Cerebellar nuclear complex (tissue), 1 donor: ENCODE measurements at places on chromosomes 13 and 19.

DNA sequence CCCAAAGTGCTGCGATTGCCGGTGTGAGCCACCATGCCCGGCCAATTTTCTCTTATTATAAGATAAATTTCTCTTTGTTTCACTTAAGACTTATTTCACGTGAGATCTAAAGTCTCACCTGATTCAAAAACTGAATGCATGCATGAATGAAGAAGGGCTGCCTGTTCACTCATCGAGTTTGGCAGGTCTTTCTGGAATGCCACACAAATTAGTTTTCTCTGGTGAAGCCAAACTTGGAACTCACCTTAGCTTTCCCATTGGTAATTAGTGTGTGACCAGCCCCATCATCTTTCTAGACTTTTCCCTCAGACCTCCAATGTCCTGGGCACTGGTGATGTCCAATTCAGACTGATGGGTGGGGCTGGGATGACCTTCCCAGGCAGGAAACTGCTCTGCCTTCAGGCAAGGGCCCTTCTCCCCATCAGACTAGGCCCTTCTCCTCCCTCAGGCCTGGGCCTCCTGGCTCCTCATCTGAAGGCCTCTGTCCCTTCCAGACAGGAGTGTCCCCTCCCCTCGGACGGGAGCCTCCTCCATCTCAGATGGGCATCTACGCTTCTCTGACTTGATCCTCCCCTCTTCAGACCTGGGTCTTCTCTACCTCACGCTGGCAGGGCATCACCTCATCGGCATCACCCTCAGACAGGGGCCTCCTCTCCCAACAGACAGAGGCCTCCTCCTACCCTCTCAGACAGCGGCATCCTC is 14.4 kb downstream of the C3 start:
- DNase-seq: no peak

GRCh38 chr13:36858290-36858689 is 39.3 kb downstream of the RFXAP start:
- no peak for DNase-seq

- peak; percentile 18 for DNase-seq
These were observed 45.2 kb upstream of the GPI start for GRCh38 chr19:34319785-34320184.

DNA sequence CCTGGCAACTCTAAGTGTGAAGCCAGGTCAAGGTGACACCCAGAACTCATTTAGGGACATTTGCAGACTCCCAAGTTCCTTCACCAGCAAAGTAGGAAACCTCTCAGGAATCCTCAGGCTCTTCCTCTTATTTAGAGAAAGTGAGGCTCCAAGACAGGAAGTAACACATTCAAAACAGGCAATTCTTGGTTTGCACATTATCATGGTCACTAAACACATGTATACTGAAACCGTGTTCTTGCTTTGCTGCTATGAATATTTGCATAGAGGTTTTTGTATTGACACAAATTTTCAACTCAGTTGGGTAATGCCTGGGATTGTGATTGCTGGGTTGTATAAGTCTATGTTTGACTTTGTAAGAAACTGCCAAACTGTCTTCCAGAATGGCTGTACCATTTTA is 13.2 kb upstream of the URI1 start:
- no peak for DNase-seq

GRCh38 chr13:80339912-80340650 is 845 bp downstream of the SPRY2 start:
- DNase-seq: no peak

DNA sequence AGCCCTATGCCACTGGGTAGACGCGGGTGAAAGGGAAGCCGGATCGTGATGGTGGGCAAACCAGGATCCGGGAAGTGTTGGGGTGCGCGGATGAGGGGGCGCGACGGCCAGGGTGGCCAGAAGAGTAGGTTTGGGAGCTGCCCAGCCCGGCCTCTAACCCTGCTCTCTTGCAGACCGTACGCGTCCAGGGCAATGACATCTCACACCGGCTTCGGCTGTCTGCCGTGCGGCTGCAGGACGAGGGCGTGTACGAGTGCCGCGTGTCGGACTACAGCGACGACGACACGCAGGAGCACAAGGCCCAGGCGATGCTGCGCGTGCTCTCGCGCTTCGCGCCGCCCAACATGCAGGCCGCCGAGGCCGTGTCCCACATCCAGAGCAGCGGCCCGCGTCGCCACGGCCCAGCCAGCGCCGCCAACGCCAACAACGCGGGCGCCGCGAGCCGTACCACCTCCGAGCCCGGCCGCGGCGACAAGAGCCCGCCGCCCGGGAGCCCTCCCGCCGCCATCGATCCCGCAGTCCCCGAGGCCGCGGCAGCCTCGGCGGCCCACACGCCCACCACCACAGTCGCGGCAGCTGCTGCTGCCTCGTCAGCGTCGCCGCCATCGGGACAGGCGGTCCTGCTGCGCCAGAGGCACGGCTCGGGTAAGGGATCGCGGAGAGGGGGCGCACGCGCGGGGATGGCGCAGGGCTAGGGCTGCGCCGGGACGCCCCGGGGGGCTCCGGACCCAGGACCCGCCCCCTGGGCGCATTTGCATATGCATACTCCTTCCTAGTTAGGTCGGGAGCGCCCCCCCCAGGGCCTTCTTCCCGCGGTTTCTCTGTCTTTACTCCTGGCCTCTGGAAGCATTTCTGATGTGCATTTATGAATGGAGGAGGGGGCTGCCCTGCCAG is 4.1 kb downstream of the VSTM2B start:
- no peak for DNase-seq

GRCh38 chr19:15863272-15863671 is 34.6 kb downstream of the CYP4F2 start:
- no peak for DNase-seq

- DNase-seq: no peak
These were observed 22.6 kb downstream of the ZSWIM4 start for GRCh38 chr19:13817615-13818371.

GRCh38 chr13:76213423-76213904 is 577.3 kb downstream of the LMO7 start:
- DNase-seq: no peak

GRCh38 chr13:76053181-76053580 is 417.1 kb downstream of the LMO7 start:
- DNase-seq: no peak

DNA sequence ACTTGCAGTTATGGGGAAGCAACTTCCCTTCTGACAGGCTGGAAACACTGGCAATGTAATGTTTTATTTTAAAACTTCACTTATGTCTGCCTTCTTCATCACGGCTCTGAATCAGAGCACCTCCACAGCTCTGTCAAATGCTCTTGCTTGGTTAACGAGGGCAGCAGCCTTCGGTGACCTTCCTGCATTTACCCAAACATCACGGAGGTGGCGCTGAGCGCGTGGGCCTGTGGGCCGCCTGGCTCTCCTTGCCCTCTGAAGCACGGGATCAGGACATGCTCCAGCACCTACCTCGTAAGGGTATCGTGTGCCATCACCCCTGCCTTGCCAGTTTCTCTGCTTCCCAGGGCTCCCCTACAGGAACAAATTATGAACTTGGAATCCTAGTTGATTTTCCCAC is 310.0 kb downstream of the TEX29 start:
- DNase-seq: no peak

- DNase-seq: no peak
These were observed 8.5 kb downstream of the MLLT1 start for GRCh38 chr19:6271251-6271650.

- no peak for DNase-seq
These were observed 13.1 kb upstream of the WTIP start for GRCh38 chr19:34468409-34468808.

GRCh38 chr13:71355010-71355409 is 512.0 kb downstream of the DACH1 start:
- DNase-seq: no peak

GRCh38 chr13:59176775-59177174 is 987.0 kb downstream of the DIAPH3 start:
- DNase-seq: no peak

- DNase-seq: no peak
These were observed 111.7 kb downstream of the GNG7 start for GRCh38 chr19:2590630-2591399.

GRCh38 chr13:53197424-53197823 is 168.8 kb downstream of the OLFM4 start:
- no peak for DNase-seq

GRCh38 chr13:111115965-111116521 is 933 bp downstream of the ARHGEF7 start:
- no peak for DNase-seq

- no peak for DNase-seq
These were observed 8.0 kb upstream of the SOX1 start for GRCh38 chr13:112058941-112059340.

GRCh38 chr13:58500938-58501337 is 869.4 kb downstream of the PCDH17 start:
- DNase-seq: no peak

GRCh38 chr13:73058432-73058735 is 421 bp upstream of the KLF5 start:
- no peak for DNase-seq

DNA sequence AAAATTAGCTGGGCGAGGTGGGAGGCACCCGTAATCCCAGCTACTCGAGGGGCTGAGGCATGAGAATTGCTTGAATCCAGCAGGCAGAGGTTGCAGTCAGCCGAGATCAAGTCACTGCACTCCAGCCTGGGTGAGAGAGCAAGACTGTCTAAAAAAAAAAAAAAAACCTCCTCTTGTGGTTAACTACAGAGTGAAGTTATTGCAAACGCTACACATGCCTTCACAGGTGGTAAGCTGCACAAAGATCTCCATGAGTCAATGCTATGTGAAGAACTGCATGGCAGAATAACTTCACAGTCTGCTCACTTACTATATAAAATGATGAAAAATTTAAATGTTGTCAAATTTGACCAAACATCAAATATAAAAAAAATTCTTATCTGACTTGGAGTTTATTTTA is 436.8 kb downstream of the FGF14 start:
- DNase-seq: no peak

DNA sequence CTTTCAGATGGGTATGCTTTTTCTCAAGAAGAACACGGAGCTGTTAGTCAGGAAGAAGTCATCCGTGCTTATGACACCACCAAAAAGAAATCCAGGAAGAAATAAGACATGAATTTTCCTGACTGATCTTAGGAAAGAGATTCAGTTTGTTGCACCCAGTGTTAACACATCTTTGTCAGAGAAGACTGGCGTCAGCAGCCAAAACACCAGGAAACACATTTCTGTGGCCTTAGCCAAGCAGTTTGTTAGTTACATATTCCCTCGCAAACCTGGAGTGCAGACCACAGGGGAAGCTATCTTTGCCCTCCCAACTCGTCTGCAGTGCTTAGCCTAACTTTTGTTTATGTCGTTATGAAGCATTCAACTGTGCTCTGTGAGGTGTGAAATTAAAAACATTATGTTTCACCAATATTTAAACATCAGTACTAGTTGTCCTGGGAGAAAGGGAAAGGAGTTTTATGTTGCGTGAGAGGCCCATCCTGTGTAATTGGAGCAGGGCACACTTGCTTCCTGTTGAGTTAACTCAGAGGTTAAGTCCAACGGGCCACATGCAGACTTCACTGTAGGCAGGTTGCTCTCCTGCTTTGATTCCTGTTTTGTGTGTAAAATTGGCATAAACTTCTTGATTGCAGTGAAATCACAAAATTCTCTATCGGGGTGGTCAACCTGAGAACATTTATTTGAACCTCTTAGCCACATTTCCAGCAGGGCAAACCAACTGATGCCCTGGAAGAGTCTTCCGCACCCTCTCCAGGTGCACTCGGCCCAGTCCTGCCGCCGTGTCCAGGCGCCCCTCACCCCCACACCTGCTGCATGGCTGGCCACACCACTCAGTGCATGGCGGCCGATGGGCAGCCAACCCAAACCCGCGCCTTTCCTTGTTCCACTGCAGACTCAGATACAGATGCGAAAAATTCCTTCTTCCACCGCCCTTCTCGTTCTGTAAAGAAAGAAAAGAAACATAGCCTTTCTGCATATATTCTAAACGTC is 31.6 kb downstream of the SHISA2 start:
- DNase-seq: no peak

GRCh38 chr19:12295191-12295590 is 508 bp upstream of the ZNF44 start:
- no peak for DNase-seq

- DNase-seq: no peak
These were observed 97.7 kb upstream of the IPO5 start for GRCh38 chr13:97855570-97856303.

- no peak for DNase-seq
These were observed 8.9 kb downstream of the RTBDN start for GRCh38 chr19:12825254-12826131.

GRCh38 chr19:13506471-13506820 is at the start of gene CACNA1A:
CACNA1A (minus strand) TSS chr19:13506479; CDS start chr19:13506224, 255 bp downstream.
- no peak for DNase-seq

- no peak for DNase-seq
These were observed 26.2 kb upstream of the LRCH1 start for GRCh38 chr13:46526740-46527139.

- no peak for DNase-seq
These were observed 61.9 kb downstream of the KDM4B start for GRCh38 chr19:5030822-5031221.

DNA sequence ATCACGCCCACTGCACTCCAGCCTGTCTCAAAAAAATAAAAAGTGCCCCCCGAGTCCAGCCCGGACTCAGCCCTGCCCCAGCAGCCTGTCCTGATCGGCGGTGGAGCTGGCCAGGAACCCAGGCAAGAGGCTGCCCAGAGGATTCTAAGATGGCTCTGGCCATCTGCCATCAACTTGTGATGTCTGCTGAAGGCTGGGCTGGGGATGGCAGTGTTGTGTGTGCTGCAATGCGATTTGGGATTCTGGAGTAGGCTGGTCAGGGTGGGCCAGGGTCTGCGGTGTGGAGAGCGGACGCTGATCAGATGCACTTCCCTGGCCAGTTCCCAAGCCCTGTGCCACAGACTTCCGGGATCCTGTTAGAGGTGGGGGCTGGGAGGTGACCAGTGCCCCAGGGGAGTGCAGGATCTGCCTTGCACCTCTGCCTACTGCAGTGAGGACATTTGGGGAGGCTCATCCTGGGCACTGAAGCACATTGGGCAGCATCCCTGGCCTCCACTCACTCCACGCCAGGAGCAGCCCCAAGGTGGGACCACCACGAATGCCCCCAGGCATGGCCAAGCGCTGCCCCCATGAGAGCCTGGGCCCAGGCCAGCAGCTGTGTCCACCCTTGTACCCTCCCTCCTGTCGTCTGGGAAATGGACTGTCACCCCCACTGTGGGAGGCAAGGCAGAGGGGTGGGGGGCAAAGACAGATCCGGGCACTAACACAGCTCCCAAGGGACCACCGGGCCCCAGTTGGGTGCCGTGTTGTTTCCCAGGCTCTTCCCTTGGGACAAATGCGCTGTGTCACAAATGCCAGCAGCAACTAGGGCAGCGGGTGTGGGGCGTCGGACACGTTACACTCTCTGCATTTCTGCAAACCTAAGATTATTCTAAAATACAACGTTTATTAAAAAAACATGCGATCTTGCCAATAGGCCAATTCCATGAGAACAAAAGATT is 3.4 kb upstream of the TBXA2R start:
- no peak for DNase-seq

DNA sequence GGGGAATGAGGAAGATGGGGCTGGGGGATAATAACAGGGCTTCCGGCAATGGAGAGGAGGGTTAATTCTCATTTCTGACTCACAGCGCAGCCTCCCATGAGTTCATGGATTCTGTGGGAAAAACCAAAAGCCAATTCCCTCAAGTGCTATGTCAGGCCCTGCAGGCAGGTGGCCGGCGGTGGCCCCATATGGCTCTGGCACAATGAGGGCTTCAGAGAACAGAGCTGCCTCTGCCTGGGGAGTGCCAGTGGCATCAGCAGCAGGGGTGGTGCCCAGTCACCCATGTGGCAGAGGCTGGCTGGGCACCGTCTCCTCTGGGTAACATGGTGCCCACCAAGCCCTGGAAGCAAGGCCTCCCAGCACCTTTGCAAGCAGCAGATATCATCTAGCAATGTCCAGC is 69.1 kb downstream of the ALOX5AP start:
- DNase-seq: no peak
